HL-60 (cell line): ENCODE measurements at places on chromosomes 2 and 18.

DNA sequence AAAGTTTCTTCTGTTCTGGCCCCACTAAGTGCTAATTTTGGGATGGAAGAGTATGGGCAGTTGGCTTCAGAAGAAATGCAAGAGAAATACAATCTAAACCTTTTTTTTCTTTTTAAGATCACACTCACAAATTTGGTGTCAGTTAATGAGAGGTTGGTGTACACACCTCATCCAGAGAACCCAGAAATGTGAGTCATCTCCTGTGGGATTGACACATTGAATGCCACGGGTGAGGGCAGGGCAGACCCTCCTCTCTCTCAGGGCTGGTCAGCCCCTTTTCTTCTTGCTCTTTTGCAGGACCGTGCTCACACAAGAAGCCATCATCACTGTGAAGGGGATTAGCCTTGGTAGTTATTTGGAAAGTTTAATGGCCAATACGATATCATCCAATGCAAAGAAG, 19.2 kb downstream of the PRELID3A start:
- no peak for DNase-seq

- no peak for DNase-seq
Observed at GRCh38 chr2:122078451-122078850, 323.0 kb downstream of the TSN start.

DNA sequence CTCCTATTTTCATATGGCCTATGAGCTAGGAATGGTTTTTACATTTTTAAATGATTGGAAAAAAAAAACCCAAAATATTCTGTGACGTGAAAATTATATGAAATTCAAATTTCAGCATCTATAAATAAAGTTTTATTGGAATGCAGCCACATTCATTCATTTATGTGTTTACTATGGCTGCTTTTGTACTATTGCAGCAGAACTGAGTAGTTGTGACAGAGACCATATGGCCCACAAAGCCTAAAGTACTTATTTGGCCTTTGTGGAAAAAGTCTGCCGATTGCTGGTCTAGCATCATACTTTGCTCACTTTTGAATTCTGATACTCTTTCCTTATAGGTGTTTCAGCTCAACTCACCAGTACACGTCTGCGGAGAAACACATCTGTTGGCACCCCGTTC, 39.0 kb downstream of the MYO3B start:
- no peak for DNase-seq

DNA sequence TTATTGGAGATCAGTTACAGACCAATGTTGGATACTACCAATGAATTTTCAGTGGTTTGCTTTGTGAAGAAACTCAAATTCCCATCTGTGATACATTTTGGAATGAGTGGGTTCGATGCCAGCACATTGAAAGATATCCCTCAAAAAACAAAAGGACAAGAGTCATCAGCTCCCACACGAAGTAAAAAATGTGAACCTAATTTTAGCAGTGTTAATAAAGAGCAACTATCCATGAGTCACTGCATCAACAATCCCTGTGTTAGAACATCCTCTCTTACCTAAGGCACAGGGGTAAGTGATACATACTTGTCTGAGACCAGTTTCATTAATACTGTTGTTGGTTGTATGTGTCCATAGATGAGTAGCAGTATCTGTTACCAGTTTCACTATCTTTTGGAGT, 551.8 kb upstream of the SOX11 start:
- DNase-seq = no peak

GRCh38 chr18:63001861-63002260, 286.5 kb downstream of the PHLPP1 start:
- DNase-seq = no peak

GRCh38 chr2:207847807-207848544, 78.3 kb upstream of the FZD5 start:
- DNase-seq = no peak

- DNase-seq = no peak
Observed at GRCh38 chr18:70822117-70822516, 533.3 kb downstream of the SOCS6 start.

- DNase-seq = no peak
Observed at GRCh38 chr18:11740461-11740860, 51.4 kb downstream of the GNAL start.

DNA sequence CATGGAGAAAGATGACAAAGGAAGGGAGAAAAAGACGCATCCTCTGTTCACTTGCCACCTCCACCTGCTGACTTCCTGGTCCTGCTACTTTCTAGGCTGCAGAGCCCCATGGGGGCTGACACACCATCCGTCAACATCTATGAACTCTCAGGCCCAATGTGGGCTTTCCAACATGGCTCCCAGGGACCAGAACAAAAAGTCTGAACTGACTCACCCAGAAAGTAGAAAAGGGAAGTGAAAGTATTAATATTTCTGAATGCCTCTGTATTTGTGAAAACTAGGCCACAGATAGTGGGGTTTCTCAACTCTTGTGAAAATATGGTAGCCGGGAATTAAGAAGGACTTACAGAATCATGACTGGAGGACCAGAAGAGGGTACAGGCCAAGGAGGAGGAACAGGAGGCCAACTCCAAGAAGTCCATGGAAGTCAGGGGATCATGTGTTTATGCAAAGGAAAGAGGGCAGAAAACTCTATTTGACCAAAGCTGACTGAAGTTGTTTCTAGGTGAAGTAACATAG, 123.1 kb upstream of the CAB39 start:
- no peak for DNase-seq

DNA sequence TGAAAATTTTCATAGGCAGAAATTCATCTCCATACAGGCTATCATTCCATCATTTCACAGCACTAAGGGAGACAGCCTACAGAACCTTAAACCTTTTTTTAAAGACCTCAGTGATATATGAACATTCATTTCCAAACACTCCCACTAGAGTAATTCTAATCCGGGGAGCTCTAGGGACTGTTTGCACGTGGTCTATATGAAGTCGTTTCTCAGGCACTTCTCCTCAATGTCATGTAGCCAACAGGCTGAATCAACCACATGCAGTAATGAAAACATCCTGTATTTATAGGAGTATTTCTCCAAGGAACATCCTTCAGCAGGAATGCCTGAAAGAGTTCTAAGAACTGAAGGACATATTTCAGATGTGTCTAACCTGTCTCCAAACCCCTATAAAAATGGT, 97.3 kb upstream of the CREB1 start:
- no peak for DNase-seq

GRCh38 chr2:60234274-60234986, 319.0 kb downstream of the BCL11A start:
- DNase-seq = no peak

DNA sequence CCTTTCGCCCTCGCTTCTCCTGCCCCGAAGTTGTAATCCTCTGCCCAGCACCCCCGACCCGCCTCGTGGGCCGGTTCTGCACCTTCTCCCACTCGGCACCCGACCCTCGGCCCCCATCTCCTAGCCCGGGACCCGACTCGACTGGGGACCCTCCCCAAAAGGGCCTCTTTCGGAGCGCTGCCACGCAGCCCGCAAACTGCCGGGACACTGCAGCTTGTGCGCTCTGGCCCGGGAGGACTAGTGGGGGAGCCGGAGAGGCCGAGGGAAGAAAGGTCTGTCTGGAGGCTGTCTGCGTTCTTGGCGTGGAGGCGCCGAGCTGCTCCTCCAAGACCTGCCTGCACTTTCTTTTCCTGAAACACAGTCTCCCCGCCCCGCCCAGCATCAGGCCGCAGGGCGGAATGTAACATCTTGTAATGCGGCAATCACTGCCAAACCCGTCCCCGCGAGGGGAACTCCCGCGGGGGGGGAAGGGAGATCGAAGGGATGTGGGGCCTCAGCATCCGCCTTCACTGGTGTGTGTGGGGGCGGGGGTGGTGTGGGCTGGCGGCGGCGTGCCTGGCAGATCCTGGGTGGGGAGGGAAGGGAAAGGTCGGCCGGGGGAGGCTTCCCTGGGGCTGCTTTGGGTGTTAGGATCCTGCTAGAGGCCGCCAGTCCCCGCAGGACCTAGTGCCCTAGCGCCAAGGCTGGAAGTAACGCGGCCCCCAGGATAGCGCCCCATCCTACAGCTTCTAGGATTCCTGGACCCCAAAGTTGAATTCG, 7.4 kb downstream of the DLX2 start:
- no peak for DNase-seq

DNA sequence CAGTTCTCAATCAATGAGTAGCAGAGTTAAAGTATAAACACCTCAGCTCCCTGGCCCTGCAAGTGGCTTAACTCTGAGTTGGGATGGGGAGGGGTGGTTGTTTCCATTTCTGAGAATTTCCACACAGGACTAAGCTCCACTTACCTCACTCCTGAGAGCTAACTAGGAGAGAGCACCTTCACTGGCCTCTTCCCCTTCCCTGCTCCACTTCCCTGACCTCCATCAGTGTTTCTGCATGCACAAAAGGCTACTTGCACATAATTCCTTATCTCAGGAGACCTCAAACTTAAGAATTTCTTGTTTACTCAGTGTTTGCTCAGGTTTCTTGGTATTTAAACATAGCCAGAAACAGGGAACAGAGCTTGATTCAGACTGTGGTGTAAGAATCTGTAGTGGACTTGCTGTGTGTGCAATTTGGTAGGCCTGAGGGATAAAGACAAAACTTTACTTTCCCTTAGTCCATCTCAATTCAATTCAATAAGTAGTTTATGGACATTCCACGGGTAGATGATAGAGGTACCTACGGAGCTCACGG, 97.2 kb downstream of the PID1 start:
- DNase-seq = no peak

DNA sequence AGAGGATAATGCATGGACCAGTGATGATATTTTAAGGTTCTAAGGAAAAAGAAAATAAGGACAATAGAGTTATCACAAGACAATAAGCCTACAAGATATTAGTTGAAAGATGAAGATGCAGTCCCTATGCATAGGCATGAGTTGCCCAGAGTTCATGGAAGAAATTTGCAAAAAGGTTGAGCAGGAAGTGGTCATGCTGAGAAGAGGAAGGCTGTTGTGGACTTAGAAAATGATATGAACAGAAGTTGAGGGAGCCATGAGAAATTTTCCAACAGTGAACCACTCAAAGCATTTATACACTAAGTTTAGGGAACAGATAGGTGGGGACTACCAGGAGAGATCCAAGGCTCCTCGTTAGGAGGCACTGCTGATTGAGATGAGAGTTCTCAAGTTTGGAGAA, 3.5 kb downstream of the OSBPL6 start:
- no peak for DNase-seq

DNA sequence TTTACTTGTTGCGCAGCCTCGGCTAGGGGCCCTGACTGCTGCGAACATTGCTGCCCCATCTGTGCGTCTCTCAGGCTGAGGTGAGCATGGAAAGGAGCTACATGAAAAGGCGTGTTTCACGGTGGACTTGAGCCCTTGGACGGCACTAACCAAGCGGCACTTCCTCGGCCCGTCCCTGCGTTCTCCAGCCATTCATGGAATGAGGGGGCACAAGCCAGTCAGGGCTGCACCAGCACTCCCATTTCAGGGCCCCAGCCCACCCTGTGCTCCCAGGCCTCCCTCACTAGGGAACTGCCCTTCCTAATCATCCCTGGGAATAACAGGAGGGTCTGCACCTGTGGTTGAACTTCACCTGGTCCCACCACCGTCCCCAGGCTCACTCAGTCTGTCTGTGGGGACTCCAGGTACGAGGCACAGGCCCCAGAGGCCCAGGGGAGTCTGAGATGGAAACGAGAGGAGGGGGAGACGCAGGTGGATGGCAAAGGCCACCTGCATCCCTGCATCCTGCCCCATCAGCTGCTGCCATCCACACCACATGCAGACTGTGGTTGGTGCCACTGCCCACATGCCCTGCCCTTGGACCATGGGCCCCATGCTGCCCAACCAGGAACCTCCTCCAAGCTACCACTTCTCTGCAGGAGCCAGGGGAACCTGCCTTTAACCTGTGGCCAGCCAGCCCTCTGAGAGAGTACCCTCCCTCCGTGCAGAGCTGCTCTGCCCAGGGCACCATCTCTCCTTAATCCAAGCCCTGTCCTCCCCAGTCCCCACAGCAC, 99.7 kb downstream of the EIPR1 start:
- DNase-seq = no peak

GRCh38 chr2:156343940-156344301, 11.4 kb upstream of the NR4A2 start:
- DNase-seq = no peak
